Activated T-helper 1 cell treated with anti-CD3 and anti-CD28 coated beads, Interleukin-2, amount 50 U/mL, for 16 hours (primary cell): ENCODE measurements at places on chromosomes 5 and 9.

DNA sequence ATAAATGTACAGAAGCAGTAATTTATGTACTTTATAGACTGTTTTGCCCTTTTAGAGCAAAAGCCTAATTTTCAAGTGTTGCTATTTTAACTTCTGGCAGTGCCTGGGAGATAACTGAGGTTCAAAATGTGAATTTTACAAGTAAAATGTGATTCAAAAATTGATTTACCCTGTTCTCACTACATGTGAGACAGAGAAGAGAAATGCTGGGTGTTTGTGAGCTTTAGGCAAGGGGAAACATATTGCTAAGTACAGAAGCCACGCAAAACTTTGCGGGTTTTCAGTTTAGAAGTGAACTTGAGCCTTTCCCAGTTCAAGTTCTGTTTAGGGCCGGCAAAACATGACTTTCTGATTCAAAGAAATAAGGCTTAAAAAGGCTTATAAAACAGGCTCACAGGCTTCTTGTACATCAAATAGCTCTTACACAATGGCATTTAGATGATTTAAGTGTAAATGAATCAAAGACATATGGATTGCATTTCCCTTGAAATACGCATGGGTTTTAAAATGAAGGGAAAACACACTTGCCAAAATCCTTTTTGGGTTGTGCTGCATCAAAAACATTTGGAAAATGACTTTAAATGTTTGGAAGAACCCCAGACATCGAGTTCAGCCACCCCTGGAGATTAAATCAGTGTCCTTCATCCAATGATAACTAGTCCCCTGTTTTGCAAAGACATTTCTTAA, 370.8 kb upstream of the MEF2C start:
- no peak for DNase-seq

- no peak for DNase-seq
These were observed 40.0 kb downstream of the CPLANE1 start for GRCh38 chr5:37208883-37209797.

GRCh38 chr9:3708751-3709150, 182.9 kb upstream of the RFX3 start:
- DNase-seq, result no peak

- no peak for DNase-seq
These were observed 1247.0 kb upstream of the ACO1 start for GRCh38 chr9:31137176-31138160.

GRCh38 chr5:155983954-155984353, 343.0 kb upstream of the SGCD start:
- no peak for DNase-seq

DNA sequence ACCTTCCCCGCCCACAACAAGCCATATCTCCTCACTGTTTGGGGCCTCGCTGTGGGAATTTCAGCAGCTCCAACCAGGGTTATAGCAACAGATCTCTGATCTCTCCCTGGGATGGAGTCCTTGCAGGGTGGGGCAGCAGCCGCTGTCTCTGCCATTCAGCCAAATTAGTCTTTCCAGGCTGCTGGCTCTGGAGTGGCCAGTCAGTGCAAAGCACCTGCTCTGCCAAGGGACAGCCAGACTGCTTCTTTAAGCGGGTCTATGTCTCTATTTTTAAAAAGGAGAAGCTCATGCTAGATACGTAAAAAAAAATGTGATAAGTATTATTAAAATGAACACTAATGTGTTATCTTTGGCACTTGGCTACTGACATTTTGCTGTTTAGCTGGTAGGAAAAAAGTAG, 380.2 kb downstream of the CDH10 start:
- DNase-seq, result no peak

DNA sequence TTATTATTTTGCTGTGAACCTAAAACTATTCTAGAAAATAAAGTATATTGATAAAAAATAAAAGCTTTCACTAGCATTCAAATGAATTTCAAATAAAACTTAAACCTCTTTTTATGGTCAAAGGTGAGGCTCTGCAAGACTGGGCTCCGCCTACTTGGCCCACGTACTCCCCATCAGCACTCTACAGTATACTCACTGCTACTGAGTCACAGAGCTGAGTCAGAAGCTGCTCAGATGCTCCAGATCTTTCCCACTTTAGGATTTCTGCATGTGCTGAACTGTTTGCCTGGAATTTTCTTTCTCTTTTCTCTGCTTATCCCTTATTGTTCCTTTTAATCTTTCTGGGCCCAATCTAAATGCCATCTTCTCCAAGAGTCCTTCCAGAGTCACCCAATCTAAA, 331.9 kb upstream of the CCNG1 start:
- DNase-seq, result no peak

GRCh38 chr5:73022471-73023169, 66.8 kb downstream of the FCHO2 start:
- no peak for DNase-seq

GRCh38 chr5:116517488-116517887, 57.1 kb downstream of the SEMA6A start:
- no peak for DNase-seq

GRCh38 chr9:2479056-2479565, 142.5 kb upstream of the VLDLR start:
- DNase-seq, result no peak

GRCh38 chr5:68459093-68459809, 243.7 kb downstream of the PIK3R1 start:
- no peak for DNase-seq

DNA sequence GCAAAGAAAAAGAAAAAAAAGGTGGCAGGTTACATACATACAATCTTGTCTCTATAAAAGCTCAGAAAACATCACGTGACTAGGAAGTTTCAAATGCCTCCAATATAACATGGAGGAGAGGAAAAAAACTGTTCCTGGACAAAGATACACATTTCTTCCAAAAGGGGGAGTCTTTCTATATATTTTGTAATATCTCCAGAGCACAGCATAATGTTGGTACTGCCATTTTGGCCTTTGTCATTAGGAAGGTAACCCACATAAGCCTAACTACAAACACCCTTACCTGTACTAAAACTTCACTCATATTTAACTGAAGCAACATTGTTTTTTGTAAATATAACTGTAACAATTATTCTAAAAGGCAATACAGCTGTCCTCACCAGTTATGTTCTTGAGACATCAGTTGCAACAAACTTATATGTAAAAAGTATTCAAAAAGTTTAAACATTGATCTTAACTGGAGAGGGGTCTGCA, 1.2 kb upstream of the BTF3 start:
- no peak for DNase-seq

DNA sequence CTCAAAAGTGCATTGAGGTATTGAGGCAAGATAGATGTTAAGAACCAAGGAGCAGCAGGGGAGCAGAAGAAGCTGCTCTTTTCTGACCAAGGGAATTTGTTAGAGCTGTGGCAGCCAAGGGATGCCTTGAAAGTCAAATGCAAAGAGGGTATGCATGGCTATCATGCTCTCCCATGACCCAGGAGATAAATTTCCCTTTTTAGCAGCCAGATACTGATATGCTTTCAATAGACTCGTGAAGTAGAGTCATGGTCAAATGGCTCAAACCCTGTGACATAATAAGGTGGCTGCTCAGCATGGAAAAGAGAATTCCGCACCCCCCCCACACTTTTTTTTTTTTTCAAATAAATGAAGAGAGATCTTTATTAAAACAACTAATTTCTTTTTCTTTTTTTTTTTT, 180.9 kb upstream of the ACTBL2 start:
- no peak for DNase-seq

GRCh38 chr5:72661405-72661804, 154.2 kb upstream of the ZNF366 start:
- DNase-seq, result no peak

DNA sequence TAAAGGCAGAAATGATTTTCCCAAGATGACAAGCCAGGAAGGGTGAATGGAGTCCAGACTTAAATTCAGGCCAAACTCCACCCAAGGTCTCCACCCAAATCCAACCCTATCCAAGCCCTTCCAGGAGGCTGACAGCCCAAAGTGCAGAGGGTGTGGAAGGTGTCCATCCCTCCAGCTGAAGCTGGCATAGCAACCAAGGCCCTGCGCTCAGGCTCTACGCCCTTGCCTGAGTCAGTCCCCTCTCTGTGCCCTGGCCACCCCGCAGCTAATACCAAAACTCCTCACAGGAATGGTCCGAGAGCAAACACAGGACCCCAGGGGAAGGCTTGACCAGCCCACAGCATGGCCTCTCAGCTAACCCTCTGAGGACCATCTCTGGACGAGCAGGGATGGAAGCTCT, 2.1 kb downstream of the SEPTIN8 start:
- DNase-seq, result no peak

- no peak for DNase-seq
These were observed 237.7 kb upstream of the MEF2C start for GRCh38 chr5:89120719-89121118.

DNA sequence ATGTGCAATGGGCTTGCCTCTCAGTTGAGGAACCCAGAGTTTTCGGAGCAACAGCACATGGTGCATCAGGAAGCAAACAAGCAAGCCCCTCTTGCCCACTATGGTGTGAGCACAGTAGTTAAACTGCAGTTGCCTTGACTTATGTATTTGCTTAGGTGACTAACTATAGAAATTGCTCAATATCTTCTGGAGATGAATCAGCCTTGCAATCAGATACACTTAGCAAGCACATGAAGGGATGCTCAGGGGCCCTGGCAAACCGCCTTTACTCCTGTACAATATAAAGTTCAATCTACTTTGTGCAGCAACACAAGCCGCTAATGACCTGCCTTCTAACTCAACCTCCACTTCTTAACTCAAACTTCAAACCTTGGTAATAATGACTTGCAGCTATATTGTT, 581.7 kb upstream of the RIOK2 start:
- no peak for DNase-seq

DNA sequence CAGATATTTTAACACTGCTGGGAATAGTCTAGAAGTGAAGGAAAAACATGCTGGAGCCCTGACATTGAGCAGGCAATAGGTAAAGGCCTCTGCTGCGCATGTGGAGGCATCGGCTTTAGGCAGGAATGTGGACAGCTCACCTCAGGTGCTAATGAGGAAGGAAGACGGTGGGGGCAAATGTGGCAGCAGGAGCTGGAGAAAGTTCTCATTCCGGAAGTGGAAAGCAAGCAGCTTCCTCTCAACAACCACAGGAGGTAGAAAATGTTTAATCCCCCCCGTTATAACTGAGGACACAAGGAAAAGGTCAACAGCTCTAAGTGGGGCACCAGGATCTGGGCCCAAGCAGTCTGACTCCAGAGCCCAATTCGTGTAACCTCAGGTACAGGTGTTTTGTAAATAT, 7.6 kb upstream of the RPS14 start:
- DNase-seq, result no peak

GRCh38 chr9:104914466-104914865, 13.5 kb downstream of the ABCA1 start:
- DNase-seq, result no peak

DNA sequence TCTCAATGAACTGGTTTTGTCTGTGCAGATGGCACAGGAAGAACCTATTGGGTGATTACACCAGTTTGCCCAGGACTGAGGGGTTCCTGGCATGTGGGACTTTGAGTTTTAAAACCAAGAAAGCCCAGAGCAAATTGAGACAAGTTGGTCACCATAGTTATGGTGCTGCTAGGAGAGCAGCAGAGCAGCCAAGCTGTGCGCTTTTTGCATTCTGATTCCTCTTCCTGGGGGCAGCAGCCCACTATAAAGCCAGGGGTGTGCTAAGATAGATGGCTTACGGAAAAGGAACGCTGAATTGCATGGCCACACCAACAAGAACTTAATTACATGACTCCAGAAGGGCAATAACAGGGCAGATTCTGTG, 49.7 kb downstream of the TIMD4 start:
- no peak for DNase-seq

- DNase-seq, result no peak
These were observed 151.7 kb upstream of the MPDZ start for GRCh38 chr9:13431222-13431536.

GRCh38 chr5:21654-22233, 70.2 kb upstream of the PLEKHG4B start:
- no peak for DNase-seq

- no peak for DNase-seq
These were observed 140.6 kb upstream of the ZNF366 start for GRCh38 chr5:72647806-72648205.

GRCh38 chr9:91037511-91038482, 236.2 kb downstream of the SYK start:
- DNase-seq, result no peak

GRCh38 chr9:9170439-9171134, 1371.0 kb upstream of the DMAC1 start:
- no peak for DNase-seq

GRCh38 chr9:93612052-93612795, 35.8 kb downstream of the PHF2 start:
- DNase-seq, result no peak

- DNase-seq, result no peak
These were observed 164.4 kb upstream of the PANK3 start for GRCh38 chr5:168743617-168744016.

- DNase-seq, result peak; percentile 25
These were observed 97.3 kb downstream of the PRRT1B start for GRCh38 chr9:131642496-131643083.

- no peak for DNase-seq
These were observed 170.4 kb downstream of the TTC39B start for GRCh38 chr9:15136646-15137045.

DNA sequence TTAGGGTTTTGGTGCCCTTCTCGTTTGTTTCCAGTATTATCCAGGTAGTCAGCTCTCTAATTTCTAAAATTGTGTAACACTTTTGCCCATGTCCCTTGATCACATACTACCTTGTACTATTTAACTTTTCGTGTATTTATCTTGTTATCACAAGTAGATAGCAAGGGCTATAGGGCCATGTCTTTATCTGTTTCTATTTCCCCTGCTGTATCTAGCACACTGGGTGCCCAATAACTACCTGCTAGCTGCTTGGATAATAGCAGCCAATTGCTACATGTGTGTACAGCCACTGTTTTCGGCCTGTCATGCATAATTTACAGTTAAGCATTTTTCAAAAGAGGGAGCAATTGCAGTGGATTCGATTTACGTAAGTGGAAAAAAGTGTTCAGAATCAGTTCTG, 64.8 kb upstream of the TNFAIP8 start:
- no peak for DNase-seq

GRCh38 chr5:54492178-54492577, 25.4 kb upstream of the SNX18 start:
- DNase-seq, result no peak

DNA sequence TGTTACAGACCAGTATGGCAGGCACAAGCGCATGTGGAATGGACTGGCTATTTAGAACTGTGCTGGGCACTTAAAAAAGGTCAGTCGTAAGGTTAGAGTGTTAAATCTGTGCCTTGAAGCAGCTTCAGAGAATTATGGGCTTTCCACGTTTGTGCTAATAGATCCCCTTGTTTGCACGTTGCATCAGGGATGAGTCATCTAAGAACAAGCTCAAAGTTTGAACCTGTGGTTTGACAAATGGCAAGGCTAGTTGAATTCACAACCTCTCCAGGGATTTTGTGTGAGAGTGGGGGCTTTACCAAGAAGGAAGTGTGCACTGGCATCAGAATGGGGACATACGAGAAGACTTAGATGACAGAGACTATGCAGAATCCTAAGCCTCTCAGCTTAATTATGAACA, 249.6 kb downstream of the IRX1 start:
- no peak for DNase-seq

DNA sequence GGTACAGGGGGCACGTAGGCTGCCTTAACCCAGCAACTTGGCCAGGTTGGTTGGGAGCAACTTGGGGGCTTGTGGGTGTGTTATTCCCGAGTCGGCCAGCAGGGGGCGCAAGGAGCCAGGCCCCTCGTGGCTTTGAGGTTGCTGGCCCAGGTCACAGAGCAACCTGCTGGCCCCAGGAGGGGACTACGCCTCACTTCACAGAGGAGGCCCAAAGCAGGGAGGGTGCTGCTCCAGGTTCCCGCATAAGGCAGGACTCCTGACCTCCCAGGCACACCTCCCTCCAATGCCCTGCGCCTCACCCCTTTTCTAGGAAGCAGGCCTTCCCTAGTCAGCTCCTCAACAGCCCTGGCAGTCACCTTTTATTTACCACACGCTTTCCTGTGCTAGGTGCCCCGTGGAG, 18.1 kb downstream of the KYAT1 start:
- peak; percentile 77 for DNase-seq
